AG04450 (cell line): ENCODE measurements at places on chromosomes 5 and 9. TPM values are rescaled to one million over a fixed set of nuclear protein-coding genes. Genes with fewer than 3 reads are reported as not detected.

Gene CER1
- polyA plus RNA-seq = not detected in 2 replicates

Gene PCDHGB1
- 3.2 TPM in 2 replicates for polyA plus RNA-seq

Gene CDK9
- polyA plus RNA-seq = 38.2 and 45.9 TPM in 2 replicates

Gene IFNK
- polyA plus RNA-seq = not detected in 2 replicates

Gene SKIC3
- polyA plus RNA-seq = 81.5 and 118 TPM in 2 replicates

Gene MEIKIN
- not detected in 2 replicates for polyA plus RNA-seq

Gene CCDC180
- 0.65 and 1.1 TPM in 2 replicates for polyA plus RNA-seq

Gene KCTD16
- polyA plus RNA-seq = 0.38 and 0.42 TPM in 2 replicates

Gene COL23A1
- not detected in 2 replicates for polyA plus RNA-seq

Gene TUSC1
- 2.6 and 3.6 TPM in 2 replicates for polyA plus RNA-seq
